ENCODE measurements at places on chromosomes 2 and 18.
A peak's percentile ranks its signal among the peaks of the same experiment; 100 is the strongest.

DNA sequence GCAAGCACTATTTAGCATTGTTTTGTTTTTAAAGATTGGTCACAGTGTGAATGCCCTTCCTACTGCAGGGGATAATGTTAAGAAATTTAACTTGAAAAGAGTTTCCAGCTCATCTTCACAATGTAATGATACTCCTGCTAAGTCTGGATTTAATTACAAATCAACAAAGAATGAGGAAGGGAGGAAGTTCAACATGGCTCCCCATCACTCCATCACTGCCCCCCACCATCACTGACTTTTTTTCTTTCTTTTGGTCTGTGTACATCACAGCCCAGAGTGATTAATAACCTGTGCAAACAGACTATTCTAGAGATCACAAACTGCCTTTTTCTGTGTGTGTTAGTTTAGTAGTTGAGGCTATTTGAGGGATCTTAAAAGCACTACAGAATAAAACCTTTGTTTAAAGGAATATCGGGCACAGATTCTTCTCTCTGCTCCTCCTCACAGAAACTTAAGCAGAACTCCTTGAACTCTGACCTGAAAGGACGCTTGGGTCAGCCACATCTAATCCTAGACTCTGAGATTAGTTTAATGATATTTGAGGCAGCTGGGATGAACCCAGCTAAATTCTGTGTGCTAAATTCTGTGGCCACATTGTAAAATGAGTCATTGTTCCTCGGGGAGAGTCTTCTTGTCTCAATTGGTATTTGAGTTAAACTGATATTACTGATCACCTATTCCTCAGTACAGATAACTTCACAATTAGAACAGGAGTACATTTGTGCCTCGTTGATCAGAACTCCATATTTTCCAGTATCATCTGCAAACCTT, 47.8 kb downstream of the SATB2 start:
- H3K27ac ChIP-seq = no peak overlapping the region
- H3K4me1 ChIP-seq = no peaks in the 10 kb centered on the region
- DNase-seq = no peak
- H3K36me3 ChIP-seq = no peaks in the 10 kb centered on the region
- H3K4me3 ChIP-seq = no peak overlapping the region
- peaks cover 13% of the 10 kb centered on the region for H3K27me3 ChIP-seq

- H3K27ac ChIP-seq = no peak overlapping the region
- no peaks in the 10 kb centered on the region for H3K27me3 ChIP-seq
- H3K4me3 ChIP-seq = no peak overlapping the region
- DNase-seq = no peak
- H3K36me3 ChIP-seq = no peaks in the 10 kb centered on the region
- H3K4me1 ChIP-seq = no peaks in the 10 kb centered on the region
Observed at GRCh38 chr18:42798606-42799170, 316.8 kb downstream of the RIT2 start.

- peaks cover 4% of the 10 kb centered on the region for H3K4me1 ChIP-seq
- no peak overlapping the region for H3K27ac ChIP-seq
- H3K36me3 ChIP-seq = no peaks in the 10 kb centered on the region
- no peak overlapping the region for H3K4me3 ChIP-seq
Observed at GRCh38 chr2:207681431-207681830, 30.0 kb upstream of the CCNYL1 start.

DNA sequence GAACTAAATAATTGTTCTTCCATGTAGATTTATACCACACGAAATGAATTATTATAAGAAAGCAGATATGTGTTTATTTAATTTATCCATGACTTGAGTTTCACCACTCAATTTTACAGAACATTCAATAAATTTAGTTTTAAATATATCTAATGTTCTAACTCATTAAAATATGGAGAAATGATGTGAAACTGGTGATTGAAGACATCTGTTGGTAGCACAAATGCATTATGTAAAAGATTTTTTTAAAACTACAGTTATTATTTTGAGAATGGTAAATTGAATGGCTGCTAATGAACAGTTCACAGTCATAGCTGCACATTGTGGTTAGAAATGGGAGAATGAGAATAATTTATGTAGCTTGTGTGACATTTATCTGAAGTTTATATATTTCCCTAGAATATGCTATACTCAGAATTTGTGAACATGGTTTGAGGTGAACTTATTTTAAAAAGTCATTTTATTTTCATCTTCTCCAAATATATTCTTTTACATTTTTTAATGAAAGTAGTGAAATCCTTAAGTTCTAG, 203.5 kb downstream of the DPP4 start:
- no peak for DNase-seq
- no peaks in the 10 kb centered on the region for H3K36me3 ChIP-seq
- peaks cover 2% of the 10 kb centered on the region for H3K4me1 ChIP-seq
- H3K27me3 ChIP-seq = peaks cover 4% of the 10 kb centered on the region

GRCh38 chr2:120430957-120431356, 85.0 kb downstream of the INHBB start:
- no peaks in the 10 kb centered on the region for H3K27me3 ChIP-seq
- H3K4me3 ChIP-seq = no peak overlapping the region
- no peaks in the 10 kb centered on the region for H3K4me1 ChIP-seq
- no peaks in the 10 kb centered on the region for H3K36me3 ChIP-seq
- no peak overlapping the region for H3K27ac ChIP-seq

GRCh38 chr2:106270471-106270891, 76.4 kb upstream of the UXS1 start:
- H3K4me3 ChIP-seq = peak overlapping the region; percentile 71
- no peak for DNase-seq
- H3K27ac ChIP-seq = no peak overlapping the region
- H3K27me3 ChIP-seq = peaks cover 33% of the 10 kb centered on the region

DNA sequence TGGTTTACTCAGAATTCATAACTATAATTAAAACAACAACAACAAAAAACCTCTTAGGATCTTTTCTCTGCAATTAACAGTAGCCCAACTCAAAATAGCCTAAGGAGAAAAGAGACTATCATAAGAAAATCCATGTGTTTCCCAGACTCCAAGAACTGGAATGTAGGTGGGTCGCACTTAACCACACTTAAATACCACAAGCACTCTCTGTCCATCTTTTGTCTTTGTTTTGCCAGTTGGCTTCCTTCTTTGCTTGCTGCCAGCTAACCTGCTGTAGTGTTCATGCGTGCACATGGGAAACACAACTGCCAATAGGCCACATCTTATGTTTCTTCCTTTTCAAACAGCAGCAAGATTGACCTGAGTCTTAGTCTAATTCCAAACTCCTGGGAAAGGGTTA, 24.1 kb upstream of the ACVR1 start:
- peak overlapping the region; percentile 99 for H3K27ac ChIP-seq
- no peaks in the 10 kb centered on the region for H3K27me3 ChIP-seq
- no peak overlapping the region for H3K4me3 ChIP-seq
- no peaks in the 10 kb centered on the region for H3K36me3 ChIP-seq

DNA sequence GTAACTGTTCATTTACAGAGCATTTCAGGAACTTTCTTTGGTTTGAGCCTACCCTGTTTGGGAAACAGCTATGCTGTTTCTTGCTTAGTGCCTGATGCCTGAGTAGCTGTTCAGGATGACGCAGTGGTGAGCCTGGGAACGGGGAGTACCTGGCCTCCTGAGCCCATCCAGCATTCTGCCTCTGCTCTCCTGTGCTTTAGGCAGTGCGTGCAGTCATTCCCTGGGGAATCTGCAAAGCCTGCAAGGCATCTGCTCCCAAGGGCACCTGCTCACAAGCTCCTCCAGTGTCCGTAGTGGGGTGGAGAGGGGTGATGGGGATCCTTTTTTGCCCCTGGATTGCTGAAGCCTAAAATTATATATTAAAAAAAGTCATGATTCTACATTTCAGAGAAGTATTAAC, 68.8 kb downstream of the RAPGEF4 start:
- H3K4me1 ChIP-seq = no peaks in the 10 kb centered on the region
- H3K27ac ChIP-seq = no peak overlapping the region
- DNase-seq = no peak
- no peak overlapping the region for H3K4me3 ChIP-seq

DNA sequence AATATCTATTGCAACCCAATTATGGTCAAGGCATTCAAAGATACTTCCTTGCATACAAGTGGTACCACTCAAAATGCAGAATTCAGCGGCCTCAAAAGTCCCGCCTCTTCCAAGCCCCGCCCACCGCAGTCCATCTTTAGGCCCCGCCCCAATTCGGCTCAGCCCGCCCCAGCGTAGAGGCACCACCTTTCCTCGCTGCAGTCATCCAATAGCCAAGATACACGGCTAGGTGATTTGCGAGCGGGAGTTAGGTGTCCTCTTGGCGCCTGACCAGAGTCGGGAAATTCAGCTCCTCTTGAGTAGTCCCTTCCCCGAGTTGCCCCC, 431 bp upstream of the SEC11C start:
- peak overlapping the region; percentile 97 for H3K27ac ChIP-seq
- peak; percentile 91 for DNase-seq
- peak overlapping the region; percentile 92 for H3K4me3 ChIP-seq
- H3K4me1 ChIP-seq = peaks cover 42% of the 10 kb centered on the region
- H3K27me3 ChIP-seq = peaks cover 9% of the 10 kb centered on the region
- peaks cover 1% of the 10 kb centered on the region for H3K36me3 ChIP-seq

Data from activated naive CD8-positive, alpha-beta T cell treated with anti-CD3 and anti-CD28 coated beads, Interleukin-2, amount 50 U/mL, for 24 hours (primary cell).